ENCODE measurements at places on chromosomes 7 and 10. TPM values are rescaled to one million over a fixed set of nuclear protein-coding genes. Genes with fewer than 3 reads are reported as not detected.

GPNMB gene
- total RNA-seq = 121 TPM

SPDYE11 gene
- total RNA-seq = not detected

SPRN gene
- total RNA-seq = 0.62 TPM

IQUB gene
- 2.4 TPM for total RNA-seq

ANKRD61 gene
- not detected for total RNA-seq

NHLRC2 gene
- 52.2 TPM for total RNA-seq

DNA sequence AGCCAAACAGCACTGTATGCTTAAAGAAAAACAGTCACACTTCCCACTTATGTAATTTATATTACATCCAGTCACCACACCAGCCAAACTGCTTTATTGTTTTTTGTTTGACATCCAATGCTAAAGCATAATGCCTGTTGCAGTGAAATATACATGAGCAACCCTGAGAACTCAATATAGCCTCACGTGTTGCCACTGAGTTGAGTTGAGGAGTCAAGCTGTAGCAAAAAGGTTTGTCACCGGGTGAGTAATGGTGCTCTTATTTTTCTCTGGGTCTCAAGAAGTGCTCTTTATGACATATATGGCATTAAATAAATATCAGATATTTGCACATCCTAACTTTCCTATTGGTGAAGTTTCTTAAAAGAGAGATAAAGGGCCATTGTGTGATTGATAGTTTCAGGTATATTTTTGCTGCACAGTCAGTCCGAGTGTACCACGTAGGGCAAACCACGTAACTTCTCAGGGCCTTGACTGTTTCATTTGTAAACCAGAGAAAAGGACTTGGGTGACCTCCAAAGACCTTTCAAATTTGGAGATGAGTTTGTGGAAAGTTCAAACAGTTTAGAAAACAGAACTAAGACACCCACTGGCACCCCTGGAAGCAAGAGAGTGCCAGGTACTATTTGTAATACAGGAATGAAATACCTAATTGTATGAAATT lies 168.5 kb downstream of the CFTR start:
- DNase-seq = no peak

- DNase-seq = no peak
Observed at GRCh38 chr10:130686689-130687300, 550.6 kb downstream of the GLRX3 start.

GRCh38 chr10:60299961-60300883 lies 89.5 kb downstream of the ANK3 start:
- no peak for DNase-seq

GRCh38 chr10:44576702-44577191 lies 191.8 kb upstream of the CXCL12 start:
- DNase-seq = no peak

DNA sequence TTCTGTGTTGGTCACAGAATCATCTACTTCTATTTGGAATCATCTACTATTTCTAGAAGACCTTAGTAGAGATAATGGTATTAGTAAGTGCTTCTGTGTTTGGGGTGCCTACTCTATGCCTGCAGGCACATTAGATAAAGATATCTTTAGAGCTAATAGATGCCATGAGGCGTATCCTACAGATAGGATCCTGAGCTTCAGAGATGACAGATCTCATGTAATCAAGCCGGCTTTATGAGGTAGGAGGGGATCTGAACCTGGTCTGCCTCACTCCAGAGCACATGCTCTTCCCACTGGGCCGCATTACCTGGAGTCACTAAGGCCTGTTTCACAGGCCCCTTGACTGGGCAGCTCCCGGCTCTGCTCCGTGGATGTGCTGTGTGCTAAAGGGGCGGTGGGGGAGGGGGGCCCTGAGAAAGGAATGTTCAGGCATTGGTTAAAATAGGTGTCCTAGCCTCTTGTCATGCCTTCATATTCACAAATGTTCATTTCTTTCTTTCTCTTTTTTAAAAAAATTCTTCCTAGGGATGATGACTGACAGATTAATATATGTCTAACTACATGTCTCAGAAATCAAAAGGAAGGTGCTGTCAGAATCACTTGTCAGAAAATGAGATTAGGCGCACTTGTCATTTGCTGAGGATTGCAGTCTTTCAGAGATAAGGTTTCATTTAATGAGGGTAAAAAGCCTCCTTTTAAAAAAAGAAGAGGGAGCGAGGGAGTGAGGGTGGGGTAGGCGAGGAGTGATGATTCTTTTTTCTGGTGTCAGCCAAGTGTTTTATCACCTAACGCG lies 458.0 kb upstream of the GALNT17 start:
- DNase-seq = no peak

- no peak for DNase-seq
Observed at GRCh38 chr7:33076737-33077136, 14.2 kb upstream of the NT5C3A start.
